Stimulated activated CD4-positive, alpha-beta T cell treated with anti-CD3 and anti-CD28 coated beads, Interleukin-1b, Interleukin-23, amount 100 ng/mL, for 48 hours (primary cell): ENCODE measurements at places on chromosomes 1 and 21.

- DNase-seq = no peak
Measured at GRCh38 chr1:75129660-75129982, 4.6 kb upstream of the LHX8 start.

- no peak for DNase-seq
Measured at GRCh38 chr21:37551331-37551992, 184.9 kb downstream of the DYRK1A start.

DNA sequence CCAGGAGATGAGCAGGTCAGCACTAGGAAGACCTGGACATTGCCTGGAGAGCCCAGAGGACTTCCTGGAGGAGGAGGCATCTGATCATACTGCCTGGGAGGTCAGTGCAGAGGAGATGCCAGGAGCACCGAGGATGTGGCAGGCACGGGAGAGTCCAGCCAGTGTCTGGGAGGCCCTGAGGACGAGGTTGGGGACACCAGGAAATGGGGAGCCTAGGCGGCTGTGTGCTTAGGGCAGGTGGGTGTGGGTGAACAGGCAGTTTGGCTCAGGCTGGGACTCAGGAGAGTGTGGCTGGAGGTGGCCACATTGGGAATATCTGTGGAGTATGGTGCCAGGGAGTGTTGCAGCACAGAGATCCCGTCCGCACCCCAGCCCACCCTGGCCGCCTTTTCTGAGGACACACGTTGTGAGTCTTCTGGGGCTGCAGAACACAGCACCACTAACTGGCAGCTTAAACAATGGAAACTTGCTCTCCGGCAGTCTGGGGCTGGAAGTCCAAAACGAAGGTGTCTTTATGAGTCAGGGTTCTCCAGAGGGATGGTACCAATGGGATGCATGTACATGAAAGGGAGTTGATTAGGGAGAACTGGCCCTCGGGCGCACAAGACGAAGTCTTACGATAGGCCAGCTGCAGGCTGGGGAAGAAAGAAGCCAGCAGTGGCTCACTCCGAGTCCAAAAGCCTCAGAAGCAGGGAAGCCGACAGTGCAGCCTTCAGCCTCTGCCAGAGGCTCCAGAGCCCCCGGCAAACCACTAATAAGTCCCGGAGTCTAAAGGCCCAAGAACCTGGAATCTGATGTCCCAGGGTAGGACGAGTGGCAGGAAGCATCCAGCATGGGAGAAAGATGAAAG is 58.0 kb downstream of the FAAP20 start:
- no peak for DNase-seq

- no peak for DNase-seq
Measured at GRCh38 chr1:74715236-74715502, 17.7 kb downstream of the CRYZ start.

DNA sequence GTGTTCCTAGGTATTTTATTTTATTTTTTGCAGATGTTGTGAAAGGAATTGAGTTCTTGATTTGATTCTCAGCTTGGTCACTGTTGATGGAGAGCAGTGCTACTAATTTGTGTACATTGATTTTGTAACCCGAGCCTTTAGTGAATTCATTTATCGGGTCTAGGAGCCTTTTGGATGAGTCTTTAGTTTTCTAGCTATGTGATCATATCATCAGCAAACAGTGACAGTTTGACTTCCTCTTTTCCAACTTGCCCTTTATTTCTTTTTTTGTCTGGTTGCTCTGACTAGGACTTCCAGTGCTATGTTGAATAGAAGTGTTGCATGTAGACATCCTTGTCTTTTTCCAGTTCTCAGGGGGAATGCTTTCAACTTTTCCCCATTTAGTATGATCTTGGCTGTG is 138.9 kb downstream of the LHX8 start:
- DNase-seq = no peak

- DNase-seq = no peak
Measured at GRCh38 chr1:3013371-3014049, 7.8 kb upstream of the ACTRT2 start.

DNA sequence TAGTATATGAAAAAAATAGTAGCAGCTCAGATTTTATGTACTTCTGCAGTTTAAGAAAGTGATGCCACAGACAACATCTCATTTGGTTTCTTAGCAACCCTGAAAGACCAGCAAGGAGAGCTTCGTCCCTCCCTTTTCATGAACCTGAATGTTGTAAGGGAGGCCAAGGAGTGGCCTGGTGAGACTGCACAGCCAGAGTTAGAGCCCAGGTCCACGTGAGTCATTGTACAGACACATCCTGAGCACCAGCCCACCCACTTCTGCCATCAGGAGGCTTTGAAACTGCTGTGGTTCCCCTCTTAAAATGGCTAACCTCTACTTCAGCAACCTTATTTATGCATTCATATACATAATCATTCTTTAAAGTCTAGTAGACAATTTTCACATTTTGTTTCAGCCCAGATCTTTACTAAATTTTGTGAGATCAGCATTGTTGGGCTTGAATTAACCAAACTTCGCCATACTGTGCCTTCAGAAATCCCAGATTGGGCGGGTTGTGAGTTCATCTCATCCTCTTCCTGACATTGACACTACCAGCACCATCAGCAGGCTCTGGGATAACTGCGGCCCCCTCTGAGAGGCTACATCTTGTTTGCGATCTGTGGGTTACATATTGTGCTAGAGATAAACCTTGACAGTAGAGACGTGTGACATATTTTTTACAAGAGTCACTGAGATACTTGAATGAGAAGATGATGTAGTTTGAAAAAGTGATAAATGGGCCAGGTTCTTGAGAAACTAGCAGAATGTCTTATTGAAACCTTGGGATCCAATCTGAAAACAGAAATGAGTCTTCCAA is 106.7 kb downstream of the CAMTA1 start:
- peak; percentile 70 for DNase-seq
